ENCODE measurements at places on chromosomes 2 and 18.

- DNase-seq, result no peak
Measured at GRCh38 chr2:136025057-136025973, 39.9 kb upstream of the DARS1 start.

- no peak for DNase-seq
Measured at GRCh38 chr2:10647886-10648605, 41.7 kb downstream of the NOL10 start.

DNA sequence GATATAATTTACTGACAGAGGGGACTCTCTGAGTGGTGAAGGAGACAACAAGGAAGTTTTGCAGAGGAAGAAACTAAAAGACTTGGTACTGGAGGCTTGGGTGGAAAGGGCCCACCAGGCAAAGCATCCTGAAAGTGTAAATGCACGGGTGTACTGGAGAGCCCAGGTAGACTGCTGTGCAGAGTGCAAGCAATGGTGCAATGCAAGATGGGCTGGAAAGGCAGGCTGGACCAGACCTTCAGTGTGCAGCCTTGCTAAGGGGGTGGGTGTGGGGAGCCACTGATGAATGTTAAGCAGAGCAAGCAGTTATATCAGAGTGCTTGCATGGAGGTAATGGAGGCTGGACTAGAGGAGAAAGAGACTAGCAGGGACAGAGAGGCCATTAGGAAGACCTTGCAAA is 10.7 kb downstream of the C2orf74 start:
- DNase-seq, result no peak

DNA sequence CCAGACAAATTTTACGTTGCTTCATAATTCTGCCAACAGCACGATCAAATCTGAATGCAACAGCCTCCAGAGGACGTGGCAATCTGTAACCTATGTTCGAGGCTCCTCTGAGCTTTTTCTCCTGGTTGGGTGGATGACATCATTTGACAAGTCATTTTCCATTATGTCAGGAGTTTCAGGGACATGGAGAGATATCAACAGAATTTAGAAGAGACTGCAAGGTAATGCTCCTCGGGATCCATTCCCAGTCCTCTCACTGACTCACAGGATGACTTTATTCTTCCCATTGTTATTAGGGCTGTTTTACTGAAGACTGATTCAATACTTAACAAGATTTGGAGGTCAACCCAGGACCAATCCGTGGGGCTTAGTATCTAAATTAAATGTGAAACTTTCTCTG is 72.5 kb upstream of the RNF152 start:
- DNase-seq, result no peak

DNA sequence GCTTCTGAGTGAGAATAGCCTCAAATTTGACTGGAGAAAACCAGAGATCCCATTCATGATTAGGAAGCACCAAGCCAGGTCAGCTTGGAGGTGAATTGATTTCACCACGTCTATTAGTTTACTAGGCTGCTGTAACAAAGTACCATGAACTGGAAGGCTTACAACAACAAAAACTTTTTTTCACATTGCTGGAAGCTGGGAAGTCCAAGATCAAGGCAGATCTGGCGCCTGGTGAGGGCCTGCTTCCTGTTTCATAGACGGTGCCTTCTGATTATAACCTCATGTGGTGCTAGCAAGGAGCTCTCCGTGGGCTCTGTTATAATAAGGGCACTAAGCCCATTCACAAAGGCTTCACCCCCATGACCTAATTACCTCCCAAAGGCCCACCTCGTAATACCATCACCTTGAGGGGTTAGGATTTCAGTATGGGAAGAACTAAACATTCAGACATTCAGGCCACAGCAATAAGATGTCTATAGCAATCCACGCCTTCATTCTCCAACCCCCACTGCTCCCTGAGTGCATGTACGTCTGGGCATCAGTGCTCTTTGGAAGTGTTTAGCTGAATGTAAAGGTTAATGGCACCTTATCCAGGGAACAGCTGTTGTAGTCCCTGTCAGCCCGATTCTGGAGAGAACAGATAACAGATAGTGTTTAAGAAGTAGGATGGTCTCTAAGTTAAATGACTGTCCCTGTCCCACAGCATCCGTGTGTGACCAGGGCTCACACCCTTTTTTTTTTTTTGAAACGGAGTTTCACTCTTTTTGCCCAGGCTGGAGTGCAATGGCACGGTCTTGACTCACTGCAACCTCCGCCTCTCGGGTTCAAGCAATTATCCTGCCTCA is 89.2 kb downstream of the SOCS6 start:
- DNase-seq, result no peak

DNA sequence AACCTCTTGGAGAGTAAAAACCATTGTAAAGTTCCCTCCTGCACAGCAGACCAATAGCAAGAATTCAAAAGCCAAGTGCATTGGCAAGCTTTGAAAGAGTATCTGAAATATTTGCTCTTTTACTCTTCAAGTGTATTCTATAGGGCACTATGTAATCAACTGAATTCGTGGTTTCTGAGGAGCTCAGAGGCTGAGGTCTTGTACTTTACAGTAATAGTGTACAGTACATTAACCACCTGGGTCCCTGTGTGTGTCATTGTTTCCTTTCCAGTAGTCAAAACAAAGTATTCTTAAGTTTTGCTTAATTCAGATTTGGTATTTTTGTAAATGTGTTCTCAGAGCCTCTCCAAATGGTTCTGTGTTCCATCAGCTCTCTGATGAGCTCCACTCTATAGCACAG is 769.7 kb downstream of the LRRTM4 start:
- no peak for DNase-seq

DNA sequence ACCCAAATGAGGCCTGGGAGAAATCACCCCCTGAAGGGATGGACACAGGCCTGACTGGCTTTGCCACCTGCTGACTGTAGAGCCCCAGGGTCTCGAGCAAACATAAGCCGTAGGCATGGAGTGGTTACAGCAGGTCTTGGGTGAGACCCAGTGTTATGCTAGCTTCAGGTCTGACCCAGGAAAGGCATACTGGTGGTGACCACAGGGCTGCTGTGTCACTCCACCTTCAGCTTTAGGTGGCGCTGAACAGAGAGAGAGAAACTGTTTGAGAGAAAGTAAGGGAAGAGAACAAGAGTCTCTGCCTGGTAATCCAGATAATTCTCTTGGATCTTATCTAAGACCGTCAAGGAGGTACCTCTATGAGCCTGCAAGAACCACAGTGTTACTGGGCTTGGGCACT is 1544.2 kb upstream of the TMEFF2 start:
- no peak for DNase-seq

DNA sequence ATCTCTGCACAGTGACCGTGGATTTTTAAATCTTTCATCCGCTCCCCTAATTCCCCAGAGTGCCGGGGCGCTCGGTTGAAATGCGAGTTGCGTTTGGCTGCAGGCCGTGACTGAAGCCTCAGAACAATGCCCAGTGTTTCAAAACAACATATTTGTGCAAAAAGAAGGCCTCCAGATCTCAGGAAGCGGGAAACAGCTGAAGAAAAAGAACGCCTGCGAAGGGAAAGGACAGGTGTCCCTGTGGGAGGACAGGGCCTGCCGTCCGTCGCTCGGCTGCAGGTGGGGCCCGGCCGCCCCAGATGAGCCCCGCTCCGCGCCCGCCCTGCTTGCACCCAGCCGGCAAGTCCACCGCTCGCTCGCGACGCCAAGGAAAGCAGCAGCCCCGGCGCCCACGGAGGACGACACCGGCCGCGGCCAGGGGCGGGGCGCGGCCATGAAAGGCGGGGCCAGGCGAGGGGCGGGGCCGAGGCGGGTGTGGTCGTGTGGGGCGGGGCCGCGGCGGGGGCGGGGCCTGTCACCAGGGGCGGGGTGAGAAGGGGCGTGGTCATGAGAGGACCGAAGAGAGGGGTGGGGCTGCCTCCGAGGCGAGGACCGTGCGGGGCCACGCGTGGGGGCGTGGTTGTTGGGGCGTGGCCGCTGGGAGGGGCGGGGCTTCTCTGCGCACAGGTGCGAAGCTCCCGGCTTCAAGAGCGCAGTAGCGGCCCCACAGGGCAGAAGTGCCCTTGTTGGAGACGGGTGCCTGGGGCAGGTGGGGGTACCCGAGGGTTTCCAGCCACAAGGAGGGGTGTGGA is 17.6 kb upstream of the BOK start:
- peak; percentile 54 for DNase-seq

- no peak for DNase-seq
Measured at GRCh38 chr2:15936277-15937104, 3.9 kb upstream of the MYCN start.

DNA sequence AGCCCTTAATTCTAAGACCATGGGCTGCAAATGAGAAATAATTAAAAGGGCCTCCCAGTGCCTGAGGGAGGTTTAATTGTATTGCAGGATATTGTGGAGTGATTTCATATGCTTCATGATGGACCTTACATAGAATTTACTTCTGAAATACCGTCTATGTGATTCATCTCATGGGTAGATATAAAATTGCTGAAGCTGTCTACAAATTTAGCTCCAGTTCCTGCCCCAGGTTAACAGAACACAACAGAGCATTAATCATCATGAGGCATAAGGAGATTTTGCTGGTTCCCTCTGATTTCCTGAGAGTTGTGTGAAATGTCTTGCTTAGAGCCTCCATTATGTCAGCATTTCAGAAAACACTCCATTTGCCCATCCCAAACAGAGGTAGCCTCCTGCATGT is 770 bp downstream of the UPP2 start:
- no peak for DNase-seq

GRCh38 chr2:120670771-120671480 is 64.7 kb upstream of the GLI2 start:
- no peak for DNase-seq

DNA sequence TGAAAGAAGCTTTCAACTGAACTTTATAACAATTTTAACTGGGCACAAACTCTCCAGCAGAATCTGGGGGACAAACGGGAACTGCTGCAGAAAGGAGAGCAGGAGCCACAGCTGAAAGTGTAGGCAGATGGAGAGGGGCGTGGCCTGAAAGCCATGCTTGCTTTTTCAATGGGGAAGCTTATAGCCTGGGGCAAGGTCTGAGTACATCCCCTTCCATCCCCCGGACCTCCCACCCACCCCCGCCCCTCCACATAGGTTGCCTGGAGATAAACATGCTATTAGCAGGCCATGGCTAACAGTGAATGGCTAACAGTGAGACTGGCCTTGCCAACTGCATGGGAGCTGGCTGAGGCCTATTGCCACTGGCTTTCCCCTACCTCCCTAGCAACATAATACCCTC is 317.9 kb upstream of the TANK start:
- no peak for DNase-seq

DNA sequence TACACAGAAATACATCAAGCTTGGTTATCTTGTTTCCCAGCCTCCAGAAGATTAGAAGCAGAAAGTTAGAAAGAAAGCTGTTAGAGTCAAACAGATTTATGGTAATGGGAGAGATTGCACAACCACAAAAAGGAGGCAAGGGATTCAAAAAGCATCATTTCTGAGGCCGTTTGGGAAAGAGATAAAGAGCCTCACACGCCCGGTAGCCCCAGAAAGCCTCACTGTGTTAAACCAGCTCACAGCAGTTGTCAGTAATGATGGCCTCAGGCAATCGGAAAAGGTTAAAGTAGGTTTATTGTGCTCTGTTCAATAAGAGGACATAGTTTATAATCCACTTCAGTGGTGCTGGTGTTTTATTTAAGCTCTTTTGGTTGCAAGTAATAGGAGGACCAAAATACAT is 111.3 kb downstream of the DCC start:
- no peak for DNase-seq

- no peak for DNase-seq
Measured at GRCh38 chr2:31188131-31188530, 29.2 kb downstream of the CAPN14 start.

GRCh38 chr2:21281791-21282514 is 158.2 kb downstream of the TDRD15 start:
- no peak for DNase-seq

GRCh38 chr18:13501891-13502290 is 224.5 kb downstream of the FAM210A start:
- peak; percentile 12 for DNase-seq

- no peak for DNase-seq
Measured at GRCh38 chr2:48397281-48397680, 132.7 kb upstream of the STON1 start.

DNA sequence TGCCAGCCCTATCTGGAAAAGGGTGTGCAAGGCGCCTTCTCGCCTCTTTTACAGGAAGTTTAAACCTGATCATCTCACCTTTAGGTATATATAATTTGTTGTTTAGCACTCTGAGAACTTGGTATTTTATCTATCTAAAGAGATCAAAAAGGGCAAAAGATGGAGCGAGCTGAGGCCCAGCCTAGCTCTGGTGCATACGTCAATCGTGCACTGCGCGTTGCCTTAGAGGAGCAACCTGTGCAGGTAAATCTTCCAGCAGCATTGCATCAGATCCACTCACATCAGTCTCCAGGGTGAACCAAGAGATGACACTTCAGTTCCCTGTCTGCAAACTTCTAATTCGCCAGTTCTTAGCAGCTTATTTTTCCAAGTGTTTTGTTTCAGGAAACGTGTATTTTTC is 15.4 kb downstream of the BCL11A start:
- DNase-seq, result no peak

GRCh38 chr2:177830881-177831386 is 241.6 kb downstream of the PDE11A start:
- DNase-seq, result no peak

- DNase-seq, result no peak
Measured at GRCh38 chr2:217551252-217551899, 451.4 kb downstream of the TNS1 start.
